ENCODE measurements at places on chromosomes 2 and 18.

DNA sequence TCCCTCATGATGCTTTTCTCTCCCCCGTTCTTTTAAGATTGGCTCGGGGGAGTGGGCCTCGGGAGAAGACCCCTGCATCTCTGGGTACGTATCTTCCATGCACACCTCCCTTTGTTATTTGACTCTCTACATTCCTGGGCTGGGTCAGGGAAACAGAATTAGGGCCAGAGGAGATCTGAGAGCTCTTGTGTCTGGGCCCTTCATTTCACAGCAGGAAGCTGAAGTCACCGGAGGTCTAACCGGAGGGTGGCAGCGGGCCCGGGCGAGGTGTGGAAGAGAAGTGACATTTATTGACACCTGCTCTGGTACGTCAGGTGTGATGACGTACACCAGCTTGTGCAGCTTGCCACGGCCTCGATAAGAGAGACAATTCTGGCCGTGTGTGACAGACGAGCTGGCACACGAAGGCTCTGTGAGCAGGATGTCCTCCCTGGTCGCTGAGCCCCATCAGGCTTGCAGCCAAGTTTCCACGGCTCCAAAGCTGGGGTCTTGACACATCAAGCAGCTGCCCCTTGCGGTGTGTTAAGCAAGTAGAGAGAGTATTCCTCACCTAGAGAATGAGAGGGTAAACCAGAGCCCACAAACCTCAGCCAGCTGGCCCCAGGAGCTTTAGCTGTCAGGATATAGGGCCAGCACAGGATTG is 30.4 kb downstream of the TOGARAM2 start:
- DNase-seq: no peak

- no peak for DNase-seq
These were observed 1.7 kb upstream of the RPE start for GRCh38 chr2:210000464-210001324.

DNA sequence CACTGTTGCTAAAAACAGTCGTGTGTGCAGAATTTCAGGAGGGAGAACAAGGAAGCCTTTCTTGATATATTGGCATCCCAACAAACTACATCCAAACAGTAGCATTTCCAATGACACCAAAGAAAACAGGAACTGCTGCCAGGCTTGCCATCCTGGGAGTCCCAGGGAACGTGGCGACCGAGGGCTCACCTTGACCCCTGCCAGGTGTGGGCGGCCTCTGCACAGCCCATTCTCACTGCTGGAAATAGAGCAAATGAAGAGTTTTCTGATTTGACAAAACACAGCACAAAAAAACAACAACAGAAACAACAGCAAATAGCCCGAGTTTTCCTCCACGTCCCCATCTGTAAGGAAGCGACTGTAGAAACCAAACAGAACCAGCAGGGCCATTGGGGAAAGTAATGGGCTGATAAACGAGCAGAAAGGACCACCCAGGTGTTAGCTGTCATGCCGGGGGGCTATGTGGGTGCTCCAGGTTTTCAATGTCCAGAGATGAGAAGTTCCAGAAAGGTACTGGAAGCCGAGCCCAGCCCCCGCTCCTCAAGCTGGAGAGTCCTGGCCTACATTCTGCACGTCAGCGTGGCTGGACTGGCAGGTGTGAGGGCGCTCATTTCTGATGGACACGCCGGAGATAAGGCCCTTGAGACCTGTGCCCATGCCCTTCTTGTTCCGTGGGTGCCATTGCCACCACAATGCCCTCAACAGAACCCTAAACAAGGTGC is 80.8 kb downstream of the TWIST2 start:
- DNase-seq: no peak

- no peak for DNase-seq
These were observed 125.8 kb downstream of the UBE2E3 start for GRCh38 chr2:181106229-181106628.

GRCh38 chr2:75595541-75596395 is 35.0 kb upstream of the EVA1A start:
- DNase-seq: no peak

DNA sequence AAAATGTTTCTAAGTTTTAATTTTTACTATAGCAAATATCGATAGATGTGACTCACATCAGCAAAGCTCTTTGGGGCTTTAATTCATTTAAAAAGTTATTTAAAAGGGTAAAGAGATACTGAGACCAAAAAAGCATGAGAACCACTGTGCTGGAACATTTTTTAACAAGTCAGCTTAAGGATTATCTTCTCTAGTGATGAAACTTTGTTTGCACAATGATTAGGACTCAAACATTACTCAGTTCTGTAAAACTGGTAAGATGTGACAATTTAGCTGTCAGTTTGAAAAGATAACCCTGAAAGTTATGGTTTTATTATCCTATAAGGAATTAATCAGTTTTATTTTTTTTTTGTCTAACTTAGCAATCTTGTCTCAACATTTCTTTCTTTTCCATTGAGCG is 301.4 kb downstream of the TSN start:
- no peak for DNase-seq

GRCh38 chr18:8036551-8036950 is 469.4 kb downstream of the PTPRM start:
- DNase-seq: no peak

GRCh38 chr2:105404736-105405135 is 5.9 kb upstream of the FHL2 start:
- DNase-seq: no peak

- DNase-seq: no peak
These were observed 21.2 kb downstream of the ACTR3 start for GRCh38 chr2:113910967-113911678.

GRCh38 chr2:82641598-82642180 is 1817.4 kb downstream of the SUCLG1 start:
- no peak for DNase-seq

GRCh38 chr2:220665108-220665471 is 907.0 kb downstream of the EPHA4 start:
- DNase-seq: no peak

DNA sequence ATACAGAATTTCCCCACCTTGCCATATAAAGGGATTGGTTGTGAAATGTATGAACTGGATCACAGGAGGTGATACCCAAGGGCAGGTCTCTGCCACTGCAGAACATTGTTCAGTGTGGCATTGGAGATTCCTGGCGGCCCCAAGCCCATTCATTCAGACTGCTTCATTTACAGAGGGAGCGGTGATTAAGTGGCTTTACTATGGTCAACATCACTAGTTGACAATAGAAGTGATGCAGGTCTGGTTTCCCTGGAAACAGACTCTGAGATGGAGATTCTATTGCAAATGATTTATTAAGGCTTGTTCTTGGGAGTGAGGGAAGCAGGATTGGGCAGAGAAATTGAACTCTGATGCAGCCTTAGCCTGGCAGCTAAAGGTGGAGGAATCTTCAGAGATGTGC is 62.4 kb downstream of the ZDBF2 start:
- DNase-seq: no peak

GRCh38 chr2:219285894-219286425 is 6.8 kb downstream of the DNAJB2 start:
- no peak for DNase-seq

DNA sequence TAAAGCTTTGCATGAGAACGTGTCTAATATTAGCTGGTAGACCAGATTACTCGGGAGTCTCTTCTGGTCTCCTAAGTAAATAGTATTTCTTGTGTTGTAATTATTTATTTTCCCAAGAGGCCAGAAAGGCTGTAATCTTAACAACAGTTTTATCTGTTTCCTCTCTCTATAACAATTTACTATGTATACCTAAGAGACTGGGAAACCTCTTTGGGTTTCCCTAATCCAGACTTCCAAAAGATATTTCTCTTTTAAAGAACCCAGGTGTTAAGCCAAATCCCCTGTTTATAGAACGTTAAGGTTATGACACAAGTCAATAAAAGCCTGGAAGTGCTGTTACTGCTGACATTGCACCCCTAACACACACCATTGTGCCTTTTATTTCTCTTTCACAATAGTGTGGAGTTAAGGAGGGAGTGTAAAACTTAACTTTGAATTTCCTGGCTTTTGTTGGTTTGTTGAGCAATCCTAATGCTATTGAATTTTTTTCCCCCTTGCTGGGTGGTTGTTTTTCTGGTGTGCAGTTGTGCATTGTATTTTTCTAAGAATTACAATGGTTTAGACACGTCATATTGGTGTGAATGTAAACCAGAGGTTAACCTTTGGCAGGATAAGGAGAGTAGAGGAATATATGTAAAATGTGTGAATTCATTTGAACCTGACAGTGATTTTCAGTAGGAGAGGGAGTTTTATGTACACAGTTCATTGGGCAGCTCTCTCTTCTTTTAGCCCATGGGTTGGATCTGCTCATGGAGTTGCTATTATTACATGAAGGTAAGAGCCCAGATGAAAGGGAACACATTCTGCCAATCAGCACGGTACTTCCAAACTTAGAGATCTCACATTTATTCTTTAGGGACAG is 192.8 kb downstream of the MTX2 start:
- no peak for DNase-seq

GRCh38 chr18:49046125-49046524 is 95.4 kb upstream of the SMAD7 start:
- no peak for DNase-seq

DNA sequence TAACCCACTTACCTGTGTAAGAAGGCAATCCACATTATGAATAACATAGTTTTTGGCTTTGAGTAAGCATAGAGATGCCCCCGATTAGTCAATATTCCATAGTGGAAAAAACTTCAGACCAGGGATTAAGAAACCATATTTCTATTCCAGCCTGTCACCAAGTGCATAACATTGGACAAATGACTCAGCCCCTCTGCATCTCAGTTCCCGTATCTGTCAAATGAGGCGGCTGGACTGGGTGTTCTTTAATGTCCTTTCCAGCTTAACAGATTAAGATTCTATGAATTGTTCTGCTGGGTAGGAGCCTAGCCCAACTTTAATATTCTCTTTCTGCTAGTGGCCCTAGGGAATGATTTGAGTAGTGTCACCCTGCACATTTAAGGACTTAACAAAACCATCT is 11.8 kb upstream of the FTCDNL1 start:
- no peak for DNase-seq

DNA sequence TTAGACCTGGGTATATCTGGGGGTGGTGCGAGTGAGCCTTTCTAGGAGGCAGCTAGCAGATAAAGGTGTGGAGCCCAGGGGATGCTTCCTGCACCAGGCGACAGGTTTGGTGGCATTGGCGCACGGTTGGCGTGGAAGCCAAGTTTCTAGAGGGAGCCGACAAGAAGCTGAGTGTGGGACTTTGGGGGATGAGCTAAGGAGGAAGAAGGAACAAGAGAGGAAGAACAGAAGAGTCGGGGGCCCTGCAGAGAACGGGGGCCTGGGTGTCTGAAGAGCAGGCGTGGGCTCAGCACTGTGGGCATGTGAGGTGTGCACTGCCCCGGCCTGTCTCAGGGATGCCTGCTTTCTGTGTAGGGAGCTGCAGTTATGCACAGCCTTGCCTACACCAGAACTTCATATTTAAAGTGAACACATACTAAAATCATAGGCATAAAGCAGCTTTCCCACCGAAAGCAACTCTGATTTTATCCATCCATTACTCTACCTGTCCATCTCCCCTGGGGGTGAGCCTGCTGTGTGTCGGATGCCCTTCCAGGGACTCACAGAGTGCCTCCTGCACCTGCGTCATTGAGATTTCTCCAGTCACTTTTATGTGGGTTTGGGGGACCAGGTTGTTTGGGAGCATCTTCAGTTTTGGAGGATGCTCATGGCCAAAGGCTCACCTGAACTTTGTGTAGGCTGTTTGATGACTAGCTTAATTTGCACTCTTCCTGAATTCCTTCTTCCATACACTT is 149.7 kb downstream of the LDLRAD4 start:
- DNase-seq: no peak

DNA sequence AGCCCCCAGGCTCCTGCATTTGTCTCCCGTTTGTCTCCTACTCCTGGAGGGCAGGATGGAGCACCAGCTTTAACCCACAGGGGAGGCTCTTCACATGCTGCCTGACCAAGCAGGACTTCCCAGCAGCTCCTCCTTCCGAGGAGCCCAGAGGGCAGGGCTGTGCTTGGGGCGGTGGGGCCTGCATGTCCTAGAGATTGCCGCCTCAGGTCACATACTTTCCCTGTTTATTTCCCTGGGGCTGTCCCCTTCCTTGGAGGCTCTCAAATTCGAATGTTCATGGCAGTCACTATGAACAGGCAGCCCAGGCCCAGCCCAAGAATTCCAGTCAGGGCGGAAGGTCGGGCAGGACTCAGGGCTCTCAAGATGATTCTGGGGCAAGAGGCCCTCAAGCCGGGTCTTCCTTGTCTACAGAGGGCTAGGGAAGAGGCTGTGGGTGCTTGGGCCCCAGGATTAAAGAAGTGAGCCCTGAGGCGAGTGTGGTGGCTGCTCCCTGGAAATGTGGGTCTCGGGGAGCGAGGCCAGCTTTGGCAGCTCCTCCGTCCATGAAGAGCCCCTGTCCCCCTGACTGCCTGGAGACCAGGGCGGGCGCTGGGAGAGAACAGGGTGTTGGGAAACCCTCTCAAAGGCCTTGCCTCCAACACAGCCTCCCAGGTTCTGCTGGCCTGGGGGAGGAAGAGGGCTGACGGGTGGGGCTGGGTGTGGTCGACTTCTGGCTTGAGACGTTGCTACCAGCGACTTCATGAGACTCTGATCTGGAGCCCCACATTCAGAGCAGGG is 48.9 kb upstream of the HPCAL1 start:
- DNase-seq: no peak

DNA sequence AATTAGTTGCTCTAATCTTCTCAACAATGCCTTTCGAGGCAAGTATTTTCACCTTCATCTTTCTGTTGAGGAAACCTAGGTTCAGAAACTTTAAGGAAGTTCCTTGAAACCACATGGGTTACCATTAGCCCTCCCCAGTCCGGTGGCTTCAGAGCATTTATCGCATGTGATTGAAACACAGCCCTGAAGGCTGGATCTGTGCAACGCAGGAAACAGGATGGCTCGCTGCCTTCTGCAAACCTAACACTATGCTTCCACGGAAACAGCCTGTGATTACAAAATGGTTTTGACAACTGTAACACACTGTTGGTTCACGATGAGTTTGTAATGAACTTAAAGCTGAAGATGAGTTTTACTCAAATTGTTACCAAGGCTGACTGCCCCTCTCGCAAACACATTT is 68.5 kb downstream of the EPB41L3 start:
- DNase-seq: no peak

- DNase-seq: no peak
These were observed 143.6 kb downstream of the ALPK2 start for GRCh38 chr18:58484989-58485981.

DNA sequence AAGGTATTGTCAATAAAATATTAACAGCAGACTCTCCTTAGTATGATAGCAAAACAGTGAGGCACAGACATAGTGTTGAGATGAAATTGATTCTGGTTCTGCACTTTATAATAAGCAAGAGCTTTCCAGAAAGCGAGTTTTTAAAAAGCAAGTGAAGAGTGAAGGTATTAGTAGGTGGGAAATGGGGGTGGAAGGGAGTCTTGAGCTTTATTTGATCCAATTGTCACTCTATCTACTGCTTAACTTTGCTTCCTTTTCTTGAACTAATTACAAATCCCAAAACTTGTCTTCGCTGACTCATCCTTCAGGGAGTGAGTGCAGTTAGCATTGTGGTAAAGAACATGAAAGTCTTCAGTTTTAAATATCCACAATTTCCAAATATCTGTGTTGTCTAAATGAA is 120.6 kb upstream of the BOD1L2 start:
- no peak for DNase-seq
